NCI-H187 treated with DMSO at 0.1 percent for 48 hours (cell line): ENCODE measurements at places on chromosomes 16 and 17.

DNA sequence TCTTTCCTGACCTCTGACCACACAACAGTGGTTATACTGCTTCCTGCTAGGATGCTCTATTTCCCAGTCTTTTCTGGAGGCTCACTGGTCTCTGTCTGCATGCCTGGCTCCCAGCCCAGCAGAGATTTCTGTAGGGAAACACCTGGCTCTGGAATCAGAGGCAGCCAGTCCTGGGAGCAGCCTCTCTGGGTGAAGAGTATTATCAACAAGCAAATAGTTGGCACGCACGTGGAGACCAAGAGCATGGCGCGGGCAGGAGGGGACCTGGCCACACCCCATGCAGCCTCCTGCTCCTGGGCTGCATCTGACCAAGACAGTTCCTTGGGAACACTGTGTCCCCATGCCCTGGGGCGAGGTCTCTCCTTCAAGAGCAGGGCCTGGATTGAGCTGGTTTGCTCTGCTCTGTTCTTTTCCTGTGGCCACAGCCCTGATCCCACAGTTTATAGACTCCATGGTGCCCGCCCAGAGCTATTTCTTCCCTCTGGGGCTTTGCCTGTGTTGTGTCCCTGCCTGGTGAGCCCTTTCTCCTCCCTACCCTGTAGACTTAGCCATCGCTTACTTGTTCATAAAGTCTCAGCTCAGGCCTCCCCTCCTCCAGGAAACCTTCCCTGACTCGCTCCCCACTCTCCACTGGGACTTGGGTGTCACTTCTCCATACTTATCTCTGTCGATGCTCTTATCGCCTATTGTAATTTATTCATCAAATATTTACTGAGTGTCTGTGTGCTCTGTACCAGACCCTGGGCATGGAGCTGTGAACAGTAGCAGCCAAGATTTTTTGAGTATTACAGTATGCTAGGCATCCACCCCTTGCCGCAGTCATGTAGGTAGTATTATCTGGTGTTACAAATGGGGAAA is 60.6 kb downstream of the SCNN1B start:
- DNase-seq = no peak

- DNase-seq = no peak
These were observed 209.7 kb downstream of the RBFOX3 start for GRCh38 chr17:79400989-79401703.

DNA sequence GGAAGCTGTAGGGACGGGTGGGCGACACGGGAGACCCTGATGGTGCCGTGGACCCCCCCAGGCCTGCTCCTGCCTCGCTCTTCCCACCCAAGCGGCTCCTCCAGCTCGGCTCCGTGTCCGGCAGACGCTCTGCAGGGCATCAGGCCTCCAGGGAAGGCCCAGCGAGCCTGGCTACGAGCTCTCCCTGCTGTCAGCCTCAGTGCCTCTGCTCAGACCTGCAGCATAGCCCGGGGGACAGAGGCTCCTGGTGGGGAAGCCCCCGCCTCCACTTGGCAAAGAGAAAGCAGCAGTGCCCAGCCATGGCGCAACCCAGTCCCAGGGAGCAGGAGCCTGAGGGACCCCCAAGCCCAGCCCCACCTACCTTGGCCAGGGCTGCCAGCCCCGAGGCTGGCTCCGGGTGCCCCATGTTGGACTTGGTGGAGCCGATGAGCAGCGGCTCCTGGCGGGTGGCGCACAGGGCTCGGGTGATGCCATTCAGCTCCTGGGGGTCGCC is 5.9 kb downstream of the FASN start:
- no peak for DNase-seq

- DNase-seq = no peak
These were observed 7.2 kb upstream of the RAB37 start for GRCh38 chr17:74729866-74730265.

DNA sequence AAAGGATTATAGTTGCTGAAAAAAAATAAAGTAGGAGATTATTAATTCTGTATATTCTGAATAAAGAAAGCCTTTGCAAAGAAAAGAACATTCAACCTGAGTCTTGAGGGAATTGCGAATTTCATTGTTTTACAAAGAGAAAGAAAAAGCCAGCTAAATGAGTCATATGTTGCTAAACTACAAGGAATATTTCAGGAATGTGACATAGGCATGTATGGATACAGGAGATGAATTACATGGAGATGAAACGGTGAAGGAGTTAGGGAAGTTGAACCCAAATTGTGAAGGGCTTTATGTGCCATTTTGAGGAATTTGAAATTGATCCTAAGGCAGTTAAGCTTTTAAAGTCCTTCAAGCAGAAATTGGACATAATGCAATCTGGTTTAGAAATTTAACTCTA is 177.3 kb upstream of the RBL2 start:
- DNase-seq = no peak

DNA sequence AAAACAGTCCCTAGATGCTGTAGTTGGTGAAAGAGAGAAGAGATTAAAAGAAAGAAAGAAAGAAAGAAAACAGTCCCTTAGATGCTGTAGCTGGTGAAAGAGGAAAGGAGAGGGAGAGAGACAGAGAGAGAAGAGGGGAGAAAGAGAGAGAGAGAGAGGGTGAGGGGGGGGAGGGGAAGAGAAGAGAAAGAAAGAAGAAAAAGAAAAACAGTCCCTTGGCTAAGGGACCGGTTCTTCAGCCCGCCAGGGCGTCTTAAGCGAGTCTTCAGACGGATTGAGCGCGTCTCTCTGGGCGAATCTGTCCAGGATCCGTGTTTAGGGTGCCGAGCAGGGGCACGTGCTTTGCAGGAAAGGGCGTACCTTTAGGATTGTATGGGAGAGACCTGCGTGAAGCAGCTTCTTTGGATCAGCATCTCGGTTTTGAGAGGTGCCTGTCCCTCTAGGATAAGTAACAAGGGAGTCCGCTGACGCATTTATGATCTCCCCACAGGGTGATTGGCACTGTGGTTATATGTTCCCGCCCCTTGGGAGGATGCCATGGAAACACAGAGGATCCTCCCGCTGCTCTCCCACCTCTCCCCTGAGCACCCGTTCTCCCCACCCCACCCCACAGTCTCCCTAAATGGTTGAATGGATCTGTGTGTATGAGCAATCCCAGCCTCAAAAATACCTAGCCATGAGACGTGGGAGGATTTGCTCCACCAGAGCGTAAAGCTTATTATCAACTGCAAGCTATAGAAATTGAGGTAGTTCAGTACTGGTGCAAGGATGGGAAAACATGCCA is 16.7 kb downstream of the GNGT2 start:
- DNase-seq = no peak

DNA sequence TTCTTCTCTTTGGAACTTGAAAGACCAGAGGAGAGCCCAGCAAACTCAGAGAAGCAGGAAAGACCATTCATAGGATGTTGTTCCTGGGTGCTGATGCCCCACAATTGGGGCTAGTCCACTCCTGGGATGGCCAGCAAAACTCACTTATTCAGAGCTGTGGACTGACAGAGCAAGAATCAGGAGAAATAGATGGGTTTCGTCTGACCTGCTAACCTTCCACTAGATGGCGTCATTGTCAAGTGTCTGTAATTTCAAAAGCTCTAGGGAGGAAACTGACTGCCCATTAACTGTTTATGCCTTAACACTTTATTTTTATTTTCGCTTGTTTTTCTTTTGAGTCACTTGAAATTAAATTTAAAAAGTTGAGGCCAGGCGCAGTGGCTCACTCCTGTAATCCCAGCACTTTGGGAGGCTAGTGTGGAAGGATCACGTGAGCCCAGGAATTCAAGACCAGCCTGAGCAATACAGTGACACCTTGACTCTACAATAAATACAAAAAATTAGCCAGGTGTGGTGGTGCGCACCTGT is 28.7 kb upstream of the MILR1 start:
- peak; percentile 52 for DNase-seq

GRCh38 chr17:74491626-74492025 is 25.2 kb downstream of the CD300A start:
- no peak for DNase-seq

- DNase-seq = no peak
These were observed 20.3 kb downstream of the HASPIN start for GRCh38 chr17:3744014-3744413.

GRCh38 chr17:50469671-50470305 is 1.1 kb upstream of the CHAD start:
- no peak for DNase-seq

DNA sequence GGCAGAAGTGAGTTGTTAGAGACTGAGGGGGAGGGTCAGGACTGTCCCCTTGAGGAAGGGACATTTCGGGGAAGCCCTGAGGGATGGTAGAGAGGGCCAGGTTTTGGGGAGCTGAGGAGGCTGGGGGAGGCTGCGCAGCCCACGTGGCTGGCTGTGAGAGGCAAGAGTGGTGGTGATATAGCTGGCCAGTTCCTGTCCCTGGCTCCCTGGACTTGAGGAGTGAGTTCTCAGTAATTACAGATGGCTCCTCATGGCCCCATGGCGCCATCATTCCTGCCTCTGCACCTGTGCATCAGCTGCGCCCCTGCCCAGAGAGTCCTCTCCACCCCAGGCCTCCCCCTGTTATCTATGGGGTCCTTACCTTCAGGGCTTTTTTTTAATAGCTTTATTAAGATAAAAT is 30.3 kb downstream of the MPRIP start:
- DNase-seq = no peak
